ENCODE measurements at places on chromosomes 12 and 14.
A peak's percentile ranks its signal among the peaks of the same experiment; 100 is the strongest.

- no peak for DNase-seq
These were observed 21.1 kb upstream of the VWF start for GRCh38 chr12:6145564-6145963.

DNA sequence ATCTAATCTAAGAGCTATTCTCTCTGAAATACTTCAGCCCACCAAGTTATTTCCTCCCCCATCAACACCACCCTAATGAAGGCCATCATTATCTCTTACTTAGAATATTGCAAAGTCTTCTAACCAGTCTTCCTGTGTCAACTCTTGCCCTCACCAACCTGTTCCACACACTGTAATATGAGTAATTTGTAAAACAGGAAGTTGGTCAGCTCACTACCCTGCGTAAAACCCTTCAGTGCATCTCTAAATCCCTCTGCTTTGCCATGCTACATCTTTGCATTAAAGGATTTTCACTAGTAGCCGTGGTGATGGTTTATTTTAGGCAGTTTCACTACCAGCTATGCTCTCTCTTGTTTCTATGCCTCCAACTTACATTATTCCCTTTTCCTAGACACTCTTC, 70.0 kb downstream of the KIF21A start:
- no peak for DNase-seq

DNA sequence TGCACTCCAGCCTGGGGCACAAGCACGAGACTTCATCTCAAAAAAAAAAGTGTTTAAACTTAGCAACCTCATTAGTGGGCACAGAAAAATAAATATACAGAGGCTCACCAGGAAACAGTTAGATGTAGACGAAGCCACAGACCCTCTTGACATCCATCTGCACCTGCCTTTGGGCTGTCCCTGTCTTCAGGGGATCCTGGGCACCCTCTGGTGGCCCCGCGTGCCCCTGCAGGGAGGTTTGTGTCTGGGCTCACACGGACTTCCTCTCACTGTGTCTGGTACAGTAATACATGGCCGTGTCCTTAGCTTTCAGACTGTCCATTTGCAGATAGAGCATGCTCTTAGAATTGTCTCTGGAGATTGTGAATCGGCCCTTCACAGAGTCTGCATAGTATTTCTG, 916.5 kb downstream of the TMEM121 start:
- DNase-seq = no peak

GRCh38 chr14:34676516-34677211, 37.7 kb downstream of the CFL2 start:
- no peak for DNase-seq

DNA sequence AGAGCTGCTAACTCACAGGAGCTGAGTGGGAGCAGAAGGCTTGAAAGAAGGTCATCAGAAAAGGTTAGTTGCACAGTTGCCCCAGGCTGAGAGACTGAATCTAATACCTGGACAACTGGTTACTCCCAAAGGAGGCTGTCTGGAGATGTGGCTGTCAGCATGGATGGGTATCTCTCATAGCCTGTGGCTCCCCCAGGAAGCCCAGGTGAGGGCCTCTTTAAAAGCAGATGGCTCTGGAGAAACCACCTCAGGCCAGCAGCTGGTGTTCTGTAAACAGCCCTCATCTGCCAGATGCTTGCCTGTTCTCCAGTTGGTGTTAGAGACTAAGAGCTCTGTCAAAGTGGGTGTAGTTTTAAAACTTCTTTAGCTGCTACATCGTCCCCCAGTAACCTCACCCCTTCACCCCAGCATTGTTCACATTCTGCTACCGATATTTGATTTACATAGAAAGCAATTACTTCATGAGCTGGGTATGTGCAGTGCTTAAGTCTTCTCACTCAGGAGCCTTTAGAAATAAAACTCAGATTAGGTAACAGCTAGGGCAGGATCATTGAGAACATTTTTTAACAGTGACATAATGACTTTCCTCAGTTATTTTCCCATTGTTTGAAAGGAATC, 25.8 kb downstream of the DACT1 start:
- DNase-seq = peak; percentile 90

- no peak for DNase-seq
These were observed 761.6 kb downstream of the LRFN5 start for GRCh38 chr14:42368234-42368633.

GRCh38 chr12:45051572-45052125, 750 bp upstream of the DBX2 start:
- no peak for DNase-seq

DNA sequence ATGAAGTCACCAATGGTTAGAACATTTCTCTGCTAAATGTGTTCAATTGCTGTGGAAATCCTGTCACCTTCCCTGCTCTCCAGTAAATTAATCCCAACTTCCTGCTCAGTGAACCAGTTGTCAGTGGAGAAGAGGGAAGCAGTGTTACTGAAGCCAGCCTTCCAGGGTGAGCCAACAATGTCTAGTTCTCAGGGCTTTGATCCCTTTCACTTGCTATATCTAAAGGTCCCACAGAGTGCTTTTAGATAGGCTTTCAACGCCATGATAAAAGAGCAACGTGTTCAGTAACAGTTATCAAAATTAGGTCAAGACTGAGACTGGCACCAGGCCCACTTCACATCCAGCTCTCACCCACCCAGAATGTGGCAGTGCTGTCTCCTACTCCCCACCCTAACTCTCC, 139.7 kb downstream of the KCNH5 start:
- no peak for DNase-seq

DNA sequence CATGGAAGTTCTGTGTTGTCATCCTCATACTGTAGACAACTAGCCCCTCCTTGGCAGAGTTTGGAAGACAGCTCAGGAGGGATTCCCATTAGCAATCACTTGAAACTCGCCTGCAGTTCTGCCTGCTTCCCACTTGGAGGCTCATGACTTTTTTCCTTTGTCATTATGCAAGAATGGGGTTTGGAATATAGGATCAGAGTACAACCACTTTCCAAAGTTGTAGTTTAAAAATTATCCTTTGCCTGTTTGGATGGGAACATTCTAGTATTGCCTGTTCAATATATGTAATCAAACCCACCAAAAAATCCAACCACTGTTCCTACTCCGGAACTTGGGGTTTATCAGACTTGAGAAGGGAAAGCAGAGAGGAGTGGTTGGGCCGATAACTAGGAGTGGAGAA, 2.1 kb upstream of the GPD1 start:
- no peak for DNase-seq

DNA sequence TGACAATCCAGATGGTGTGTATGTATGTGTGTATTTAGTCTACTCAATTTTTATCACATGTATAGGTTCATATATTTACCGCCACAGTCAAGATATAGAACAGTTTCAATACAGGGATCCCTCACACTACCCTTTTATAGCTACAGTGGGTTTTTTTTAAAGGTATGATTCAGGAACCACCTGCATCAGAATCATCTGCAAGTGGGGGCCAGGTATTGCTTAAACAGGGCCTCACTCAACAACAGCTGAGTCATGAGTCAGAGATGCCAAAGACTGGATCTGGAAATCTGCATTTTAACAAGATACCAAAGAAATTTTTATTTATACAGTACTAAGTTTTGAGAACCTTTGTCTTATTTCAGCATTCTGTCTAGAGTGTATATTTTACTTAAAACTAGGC, 117.6 kb downstream of the SLC35F4 start:
- DNase-seq = no peak

DNA sequence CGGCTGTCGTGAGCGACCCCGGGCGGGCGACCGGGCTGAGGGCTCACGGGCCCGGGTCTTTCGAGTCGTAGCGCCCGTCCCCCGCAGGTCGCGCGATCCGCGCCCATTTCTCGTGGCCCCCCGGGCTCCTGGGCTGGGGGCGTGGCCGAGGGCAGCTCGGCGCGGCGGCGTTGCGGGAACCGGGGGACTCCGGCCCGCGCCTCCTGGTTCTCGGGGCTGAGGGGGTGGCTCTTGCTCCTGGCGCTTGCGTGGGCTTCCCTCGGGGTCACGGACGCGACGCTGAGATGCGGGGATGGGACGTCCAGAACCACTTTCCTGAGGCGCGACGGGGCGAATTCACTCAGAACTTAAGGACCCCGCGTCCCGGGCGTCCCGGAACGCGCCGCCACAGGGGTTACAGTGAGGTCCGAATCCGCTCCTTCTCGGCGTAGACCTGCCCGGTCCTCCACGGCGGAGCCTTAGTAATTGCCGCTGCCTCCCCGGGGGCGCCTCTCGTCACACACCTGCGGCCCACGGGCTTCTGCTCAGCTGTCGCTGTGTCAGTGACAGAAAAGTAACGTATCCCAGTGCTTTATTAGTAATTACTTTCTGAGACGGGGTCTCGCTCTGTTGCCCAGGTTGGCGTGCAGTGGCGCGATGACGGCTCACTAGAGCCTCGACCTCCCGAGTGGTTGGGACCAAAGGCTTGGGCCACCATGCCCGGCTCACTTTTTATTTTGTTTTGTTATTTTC, 606 bp downstream of the EP400 start:
- DNase-seq = no peak

DNA sequence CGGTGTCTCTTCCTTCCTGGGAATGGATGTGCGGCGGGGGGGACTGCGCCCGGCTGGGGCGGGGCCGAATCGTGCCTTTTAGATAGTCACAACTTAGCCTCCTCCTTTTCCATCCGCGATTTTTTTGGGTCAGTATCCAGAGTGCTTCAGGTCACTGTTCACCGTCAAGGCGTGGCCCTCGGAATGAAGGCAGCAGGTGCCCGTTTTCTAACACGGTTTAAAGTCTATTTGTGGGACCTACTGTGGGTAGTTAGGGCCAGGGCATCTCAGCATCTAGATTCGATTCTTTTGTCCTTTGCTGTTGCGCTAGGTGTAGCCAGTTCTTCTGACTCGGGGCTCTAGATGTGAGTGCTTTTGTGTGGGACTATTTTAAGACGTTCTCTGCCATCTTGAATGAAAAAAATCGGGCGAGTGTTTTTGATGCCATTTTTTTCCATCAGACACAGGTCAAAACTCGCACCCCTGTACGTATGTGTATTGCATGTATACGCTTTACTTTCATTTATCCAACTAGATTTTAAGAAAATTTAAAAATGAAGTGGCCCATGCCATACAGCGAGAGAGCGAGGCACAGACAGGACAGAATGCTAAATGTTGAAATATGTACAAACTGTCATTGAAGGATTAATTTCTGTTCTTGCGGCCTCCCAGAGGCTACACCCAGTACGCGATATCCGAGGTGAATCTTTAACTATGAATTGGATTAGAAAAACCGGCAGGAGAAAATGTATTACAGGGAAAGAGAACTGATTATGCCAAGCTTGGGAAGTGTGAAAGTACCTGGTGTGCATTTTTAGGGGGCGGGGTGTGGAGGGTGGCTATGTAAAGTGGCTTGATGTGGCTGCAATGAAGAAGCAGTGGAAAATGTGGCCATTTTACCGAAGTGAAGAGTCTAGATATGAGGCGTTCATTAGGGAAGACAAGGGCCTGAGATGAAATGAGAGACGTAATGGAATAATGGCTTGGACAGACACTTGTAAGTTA, 835 bp downstream of the VEZT start:
- peak; percentile 71 for DNase-seq

DNA sequence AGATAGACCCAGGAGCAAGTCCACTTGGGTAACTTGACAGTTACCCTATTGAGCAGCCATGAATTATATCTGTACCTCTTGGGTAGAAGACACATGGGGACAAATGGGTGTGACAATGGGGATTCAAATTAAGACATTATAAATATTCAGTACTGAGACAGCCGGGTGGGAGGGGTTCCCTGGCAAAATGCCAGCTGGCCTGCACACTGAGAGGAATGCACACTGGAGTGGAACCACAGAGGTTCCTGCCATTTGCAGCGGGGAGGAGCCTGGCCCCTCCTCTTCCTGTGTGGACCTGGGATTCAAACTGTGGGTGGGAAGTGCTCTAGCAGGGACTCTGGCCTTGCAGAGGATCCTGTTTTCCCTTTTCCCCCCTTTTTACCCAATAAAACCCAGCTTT, 118.7 kb upstream of the CDKN3 start:
- no peak for DNase-seq

DNA sequence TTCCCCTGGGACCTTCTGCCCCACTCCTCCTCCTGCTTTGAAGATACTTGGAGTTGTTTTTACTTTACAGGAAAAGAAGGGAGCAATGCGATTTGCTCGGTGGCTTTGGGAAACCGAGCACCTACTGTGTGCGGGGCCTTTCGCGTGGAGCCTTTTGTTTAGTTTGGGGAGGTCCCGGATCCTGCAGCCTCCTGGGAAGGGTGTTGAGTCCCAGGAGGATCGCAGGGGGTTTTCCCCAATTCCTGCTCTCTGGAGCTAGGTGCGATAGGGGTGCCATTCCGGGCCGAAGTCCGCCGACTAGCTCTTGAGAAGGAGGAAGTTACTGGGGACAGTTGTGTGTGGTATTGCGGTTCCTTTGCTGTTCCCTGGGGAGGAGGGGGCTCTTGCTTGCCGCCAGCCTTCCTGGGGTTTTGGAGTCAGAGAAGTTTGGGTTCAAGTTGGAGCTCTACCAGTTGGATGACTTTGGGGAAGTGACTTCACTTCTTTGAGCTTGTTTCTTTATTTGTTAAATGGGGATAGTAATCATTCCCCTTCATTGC, 1.1 kb downstream of the BRI3BP start:
- DNase-seq = no peak

DNA sequence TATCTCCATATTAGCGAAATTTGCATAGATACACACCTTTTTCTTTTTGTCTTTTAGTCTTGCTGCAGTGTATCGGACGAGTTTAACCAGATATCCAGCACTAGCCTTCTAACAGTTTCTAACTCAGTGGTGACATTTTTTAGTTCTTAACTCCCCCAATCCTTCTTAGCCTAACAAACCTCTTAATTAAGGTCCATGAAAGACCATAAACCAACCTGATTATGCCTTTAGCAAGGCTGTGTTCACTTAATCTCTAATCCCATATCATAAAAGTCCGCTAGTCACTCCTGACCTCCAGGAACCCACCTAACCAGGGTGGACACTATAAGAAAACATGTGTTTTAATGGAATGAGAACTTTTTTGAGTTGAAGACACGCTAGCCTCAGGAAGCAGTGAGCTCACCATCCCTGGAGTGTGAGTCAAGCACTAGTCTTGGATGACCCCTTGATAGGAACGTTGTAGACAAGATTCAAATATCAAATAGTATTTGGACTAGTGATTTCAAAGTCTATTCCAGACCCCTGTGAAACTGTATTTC, 9.5 kb downstream of the CDKN1B start:
- DNase-seq = no peak

DNA sequence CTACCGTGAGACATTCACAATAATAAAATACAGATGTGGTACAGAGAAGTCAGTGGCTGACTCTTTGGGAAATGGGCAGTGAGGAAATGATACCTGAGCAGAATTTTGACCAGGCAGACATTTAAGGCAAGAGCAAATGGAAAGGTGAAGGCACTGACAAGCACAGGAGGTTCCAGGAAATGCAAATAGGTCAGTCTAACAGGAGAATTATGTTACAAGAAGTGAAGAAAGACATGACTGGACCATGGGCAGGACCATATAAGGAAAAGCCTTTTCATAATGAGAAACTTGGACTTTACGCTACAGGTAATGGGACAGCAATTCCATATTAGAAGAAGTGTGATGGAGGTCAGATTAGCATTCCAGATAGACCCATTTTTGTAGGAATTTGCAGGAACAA, 338.9 kb downstream of the PDZRN4 start:
- DNase-seq = no peak
